Stimulated activated CD4-positive, alpha-beta T cell treated with anti-CD3 and anti-CD28 coated beads, Interleukin-15, amount 100 ng/mL, for 1 hour (primary cell): ENCODE measurements at places on chromosomes 4 and X.

- DNase-seq, result peak; percentile 31
Observed at GRCh38 chrX:49230500-49231232, 2.5 kb downstream of the CACNA1F start.

DNA sequence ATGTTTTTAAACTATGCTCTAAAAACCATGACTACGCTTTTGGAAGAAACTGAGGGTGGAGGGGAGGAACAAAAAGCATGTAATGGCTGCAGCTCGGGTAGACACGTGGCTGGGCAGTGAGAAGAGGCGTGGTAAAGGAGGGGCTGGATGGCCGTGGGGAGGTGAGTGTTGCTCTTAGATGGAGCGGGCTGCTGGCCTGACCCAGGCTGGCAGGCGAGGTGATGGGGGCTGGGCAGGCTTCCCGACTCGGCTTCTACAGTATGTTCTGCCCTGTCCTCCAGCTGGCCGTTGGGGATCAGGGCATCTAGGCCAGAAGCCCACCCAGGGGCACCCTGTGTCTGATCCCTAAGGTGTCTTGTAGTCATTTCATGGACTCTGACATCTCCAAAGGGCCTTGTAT is 60.7 kb downstream of the EFHC2 start:
- DNase-seq, result no peak

- DNase-seq, result no peak
Observed at GRCh38 chr4:107593230-107593629, 126.8 kb downstream of the PAPSS1 start.

DNA sequence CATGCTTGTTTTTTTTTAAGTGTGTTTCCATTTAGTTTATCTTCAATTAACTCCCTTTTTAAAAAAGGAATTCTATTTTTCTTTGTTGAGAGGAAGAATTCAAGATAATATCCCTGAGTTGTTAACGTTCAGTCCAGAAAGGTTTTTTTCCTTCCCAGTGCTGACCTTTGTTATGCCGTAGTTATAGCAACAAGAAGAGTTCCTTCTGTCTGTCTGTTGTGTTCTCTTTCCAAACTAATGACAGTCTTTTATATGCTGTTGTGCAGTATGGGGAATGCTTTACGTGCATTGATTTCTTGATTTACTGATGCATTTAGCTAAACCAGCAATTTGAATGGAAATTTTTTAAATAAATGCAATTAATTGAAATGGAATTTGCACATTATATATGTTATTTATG is 6.6 kb upstream of the CXXC4 start:
- no peak for DNase-seq

- no peak for DNase-seq
Observed at GRCh38 chr4:70392057-70392776, 5.5 kb upstream of the OPRPN start.

DNA sequence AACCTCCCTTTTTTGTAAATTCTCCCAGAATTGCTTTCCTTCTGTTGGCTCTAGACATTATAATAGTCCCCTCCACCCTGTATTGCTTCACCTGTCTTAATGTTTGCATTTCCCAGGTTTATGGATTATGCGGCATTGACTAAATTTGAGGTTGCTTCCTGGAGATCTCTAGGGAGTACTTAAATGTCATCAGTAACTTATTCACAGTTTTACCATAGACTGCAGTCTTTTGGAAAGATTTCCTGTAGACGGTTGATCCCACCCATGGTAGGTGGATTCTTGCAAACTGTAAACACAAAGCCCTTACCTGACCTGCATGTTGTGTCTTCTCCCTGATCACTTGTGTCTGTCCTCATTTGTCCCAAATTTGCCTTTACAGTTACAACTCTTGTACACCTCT is 6.2 kb upstream of the NOX1 start:
- DNase-seq, result no peak

GRCh38 chrX:13829983-13830382 is 13.1 kb upstream of the GPM6B start:
- no peak for DNase-seq

- DNase-seq, result no peak
Observed at GRCh38 chr4:119097282-119097900, 38.2 kb upstream of the MYOZ2 start.

DNA sequence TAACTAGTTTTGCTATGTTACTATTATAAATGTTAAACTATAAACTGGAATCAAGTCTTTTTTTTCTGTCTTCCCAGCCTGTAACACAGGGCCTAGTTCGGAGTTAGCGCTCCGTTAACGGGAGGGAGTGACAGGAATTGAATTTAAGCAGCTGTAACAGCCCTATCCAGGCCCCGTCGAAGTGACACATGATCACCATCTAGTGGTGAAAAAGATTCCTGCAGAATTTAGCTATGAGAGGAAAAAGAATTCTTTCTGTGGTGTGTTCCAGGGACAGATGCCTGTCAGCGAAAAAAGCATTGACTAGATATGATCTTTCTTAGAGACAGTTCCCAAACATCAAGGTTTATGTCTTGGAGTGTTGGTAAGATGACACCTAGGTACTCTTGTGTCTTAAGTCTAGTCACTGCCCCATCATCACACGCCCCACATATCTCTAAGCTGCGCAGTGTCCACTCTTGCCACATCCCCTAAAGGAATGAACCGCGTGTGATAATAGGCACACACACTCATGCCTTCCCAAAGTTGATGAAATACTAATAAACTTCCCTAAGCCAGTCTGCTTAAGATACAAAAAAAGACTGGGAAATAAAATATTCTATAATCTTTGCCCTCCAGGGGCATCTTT is 2.1 kb downstream of the GAB3 start:
- no peak for DNase-seq

- DNase-seq, result no peak
Observed at GRCh38 chrX:96407072-96407471, 277.6 kb upstream of the DIAPH2 start.

- DNase-seq, result no peak
Observed at GRCh38 chr4:53321984-53322289, 43.9 kb downstream of the SCFD2 start.

GRCh38 chr4:47198791-47199190 is 167.4 kb downstream of the GABRB1 start:
- DNase-seq, result no peak

DNA sequence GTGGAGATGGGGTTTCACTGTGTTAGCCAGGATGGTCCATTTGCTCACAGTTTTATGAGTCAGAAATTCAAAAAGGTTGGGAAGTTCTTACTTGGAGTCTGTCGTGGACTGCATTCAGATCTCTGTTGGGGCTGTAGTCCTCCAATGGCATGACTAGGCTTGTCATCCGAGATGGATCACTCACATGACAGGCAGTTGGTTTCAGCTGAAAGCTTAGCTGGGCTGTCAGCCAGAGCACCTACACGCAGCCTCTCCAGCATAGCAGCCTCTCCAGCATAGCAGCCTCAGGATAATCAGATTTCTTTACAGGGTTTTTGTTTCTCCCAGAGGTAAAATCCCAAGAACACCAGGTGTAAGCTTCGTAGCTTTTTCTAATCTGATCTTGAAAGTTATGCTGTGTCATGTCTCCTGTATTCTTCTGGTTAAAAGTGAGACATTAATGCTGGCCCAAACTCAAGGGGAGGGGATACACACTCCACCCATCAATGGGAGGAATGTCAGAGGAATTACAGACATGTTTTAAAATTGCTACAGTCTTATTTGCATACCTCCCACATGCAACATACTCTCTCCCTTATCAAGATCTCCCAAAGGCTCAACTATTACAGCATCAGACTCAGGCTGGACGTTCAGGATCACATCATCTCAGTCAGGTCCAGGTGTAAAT is 31.6 kb upstream of the SOD3 start:
- no peak for DNase-seq

DNA sequence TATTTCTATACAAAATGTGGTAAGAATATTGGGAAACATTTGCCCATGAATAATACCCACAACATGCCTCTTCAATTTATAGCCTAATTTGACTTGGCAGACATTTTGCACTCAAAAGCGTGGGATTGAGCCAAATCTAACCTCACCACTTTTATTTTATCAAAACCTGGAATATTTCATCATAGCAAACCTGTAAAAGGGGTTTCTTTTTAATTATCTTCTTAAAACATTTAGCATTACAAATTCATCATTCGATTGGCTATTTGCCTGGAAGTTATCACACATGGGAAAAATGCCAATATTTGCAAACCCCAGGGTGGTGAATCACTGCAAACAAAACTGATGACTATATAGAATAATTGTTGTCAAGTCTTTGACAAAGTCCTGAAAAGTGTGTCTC is 56.2 kb downstream of the VCX3B start:
- DNase-seq, result no peak

DNA sequence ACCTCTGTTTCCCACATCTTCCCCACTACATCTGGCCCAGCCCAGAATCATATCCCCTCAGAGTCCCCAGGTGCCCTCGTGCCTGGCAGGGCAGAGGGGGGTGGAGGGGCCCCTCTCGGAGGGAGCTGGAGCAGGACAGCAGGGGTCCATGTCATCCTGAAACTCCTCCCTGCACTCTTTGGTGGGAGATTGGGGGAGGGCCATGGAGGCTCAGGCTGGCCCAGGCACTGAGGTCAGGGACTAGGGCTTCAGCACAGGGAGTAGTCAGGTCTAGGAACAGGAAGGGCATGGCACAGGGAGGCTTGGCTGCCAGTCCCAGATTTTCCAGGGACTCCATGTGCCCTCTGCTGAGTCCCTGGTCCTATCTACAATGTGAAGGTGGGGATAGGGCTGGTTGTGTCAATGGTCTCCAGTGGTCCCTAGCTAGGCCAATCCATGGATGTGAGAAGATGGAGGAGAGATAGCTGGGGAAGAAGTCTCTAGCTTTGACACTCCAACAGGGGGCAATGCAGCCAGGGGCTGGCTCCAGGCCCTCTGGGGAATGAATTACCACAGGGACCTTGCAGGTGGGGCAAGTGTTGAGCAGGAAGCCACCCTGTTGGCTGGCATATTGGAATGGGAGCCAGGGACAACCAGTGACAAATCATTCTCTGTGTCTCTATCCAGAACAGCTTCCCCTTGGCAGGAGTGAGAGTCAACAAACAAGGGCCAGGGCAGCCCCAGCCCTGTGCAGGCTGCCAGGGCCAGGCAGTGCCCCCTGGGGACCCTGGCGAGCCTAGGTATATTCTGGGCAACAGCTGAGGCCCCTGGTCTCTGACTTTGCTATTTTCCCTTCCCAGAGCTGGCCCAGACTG is 154.4 kb downstream of the EFNB1 start:
- no peak for DNase-seq

GRCh38 chr4:86934147-86934770 is 552 bp upstream of the AFF1 start:
- DNase-seq, result no peak

DNA sequence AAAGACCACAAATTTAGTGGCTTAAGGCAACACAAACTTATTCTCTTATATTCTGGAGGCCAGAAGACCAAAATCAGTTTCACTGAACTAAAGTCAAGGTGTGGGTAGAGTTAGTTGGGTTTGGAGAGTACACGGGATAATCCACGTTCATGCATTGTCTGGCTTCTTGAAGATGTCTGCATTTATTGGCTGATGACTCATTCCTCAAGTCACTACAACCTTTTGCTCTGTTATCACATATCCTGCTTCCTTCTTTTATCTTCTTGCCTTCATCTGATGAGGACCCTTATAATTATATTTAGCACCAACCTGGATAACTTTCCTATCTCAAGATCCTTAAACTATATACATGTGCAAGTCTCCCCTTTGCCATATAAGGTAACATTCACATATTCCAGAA is 590.0 kb downstream of the FSTL5 start:
- no peak for DNase-seq

DNA sequence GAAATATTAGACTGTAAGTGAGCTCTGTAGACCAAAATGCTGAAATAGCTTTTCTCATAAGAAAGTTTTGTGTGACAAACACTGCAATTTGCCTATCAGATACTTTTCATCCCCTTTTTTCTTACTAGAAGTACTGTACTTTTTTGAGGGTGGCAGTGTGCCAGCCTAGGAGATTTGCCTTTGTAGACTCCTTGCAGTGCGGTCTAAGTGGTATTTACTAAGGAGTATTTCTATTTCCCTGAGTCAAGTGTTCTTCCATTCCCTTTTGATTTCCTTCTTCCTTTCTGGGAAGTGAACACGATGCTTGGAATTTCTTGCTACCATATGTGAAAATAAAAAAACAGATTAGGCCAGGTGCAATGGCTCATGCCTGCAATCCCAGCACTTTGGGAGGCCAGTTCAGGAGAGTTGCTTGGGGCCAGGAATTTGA is 34.6 kb downstream of the PDLIM5 start:
- DNase-seq, result no peak

GRCh38 chr4:101199507-101200285 is 147.6 kb downstream of the PPP3CA start:
- DNase-seq, result no peak

GRCh38 chr4:156538651-156539257 is 432.8 kb downstream of the PDGFC start:
- no peak for DNase-seq

DNA sequence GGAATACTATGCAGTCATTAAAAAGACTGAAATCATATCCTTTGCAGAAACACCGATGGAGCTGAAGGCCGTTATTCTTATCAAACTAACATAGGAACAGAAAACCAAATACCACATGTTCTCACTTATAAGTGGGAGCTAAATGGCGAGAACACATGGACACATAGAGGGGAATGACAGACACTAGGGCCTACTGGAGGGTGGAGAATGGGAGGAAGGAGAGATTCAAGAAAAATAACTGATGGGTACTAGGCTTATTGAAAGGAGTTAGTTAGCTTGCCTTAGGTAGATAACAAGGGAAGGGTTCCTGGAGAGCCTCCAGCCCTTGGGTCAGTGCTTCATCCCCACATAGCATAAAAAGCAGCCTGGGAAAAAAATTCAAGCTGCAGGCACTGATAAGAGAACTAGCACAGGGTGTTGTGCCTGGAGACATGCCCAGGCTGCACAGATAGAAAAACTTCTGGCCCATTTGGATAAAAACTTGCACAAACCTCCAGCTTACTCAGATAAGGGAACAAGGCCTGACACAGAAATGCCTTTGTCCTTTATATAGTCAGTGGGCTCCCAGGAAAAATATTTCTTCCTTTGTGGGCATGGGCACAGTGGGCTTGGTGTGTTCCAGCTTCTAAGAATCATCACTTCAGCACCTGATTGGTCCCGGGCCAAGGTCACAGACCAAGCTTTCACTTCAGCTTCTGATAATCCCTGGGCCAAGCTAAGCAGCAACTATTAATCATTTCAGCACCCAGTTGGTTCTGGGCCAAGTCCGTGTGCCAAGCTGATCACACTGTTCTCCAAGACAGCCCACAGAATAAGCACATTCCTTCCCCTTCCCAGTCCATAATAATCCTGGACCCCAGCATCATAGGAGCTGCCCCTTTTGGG is 23.1 kb upstream of the PWWP3B start:
- no peak for DNase-seq

DNA sequence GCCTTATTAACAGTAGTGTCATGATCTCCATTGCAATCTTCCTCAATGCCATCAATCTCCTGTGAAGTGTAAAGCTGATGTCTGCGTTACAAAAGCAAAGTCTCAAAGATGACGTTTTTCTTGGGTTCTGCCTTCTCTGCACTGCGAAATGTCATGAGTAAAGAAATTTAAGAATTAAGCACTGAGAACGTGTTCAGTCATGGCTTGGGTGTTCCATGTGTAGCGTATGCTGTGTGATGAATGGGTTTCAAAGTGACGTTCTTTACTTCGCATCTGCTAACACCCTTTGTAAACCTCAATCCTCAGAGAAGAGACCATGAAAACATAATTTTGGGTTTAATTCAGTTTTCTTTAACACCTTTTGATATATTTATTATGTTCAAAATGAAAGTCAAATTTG is 999 bp downstream of the NAP1L5 start:
- DNase-seq, result no peak
